Activated naive CD8-positive, alpha-beta T cell treated with anti-CD3 and anti-CD28 coated beads, Interleukin-2, amount 50 U/mL, for 24 hours (primary cell): ENCODE measurements at places on chromosomes 4 and X.

- H3K4me3 ChIP-seq = no peak overlapping the region
- no peaks in the 10 kb centered on the region for H3K36me3 ChIP-seq
- H3K27ac ChIP-seq = no peak overlapping the region
These were observed 51.0 kb downstream of the AGA start for GRCh38 chr4:177391287-177391686.

DNA sequence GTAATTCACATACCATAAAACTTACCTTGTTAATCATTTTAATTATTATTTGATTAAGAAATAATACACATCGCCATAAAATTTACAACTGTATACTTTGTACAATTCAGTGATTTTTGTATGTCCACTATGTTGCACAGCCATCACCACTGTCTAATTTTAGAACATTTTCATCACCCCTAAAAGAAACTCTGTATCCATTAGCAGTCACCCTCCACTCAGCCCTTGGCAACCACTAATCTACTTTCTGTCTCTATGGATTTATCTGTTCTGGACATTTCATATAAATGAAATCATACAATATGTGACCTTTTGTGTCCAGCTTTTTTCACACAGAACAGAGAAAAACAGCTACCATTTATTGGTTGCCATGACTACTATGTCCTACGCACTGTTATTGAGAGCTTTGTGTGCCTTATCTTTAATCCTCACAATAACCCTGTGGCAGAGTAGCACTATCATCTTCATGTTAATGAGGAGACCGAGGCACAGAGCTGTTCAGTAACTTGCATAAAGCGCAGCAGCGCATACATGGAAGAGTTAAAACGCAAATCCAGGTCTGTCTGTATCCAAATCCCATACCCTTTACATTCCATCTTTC, 64.6 kb upstream of the PAGE1 start:
- H3K4me1 ChIP-seq = no peaks in the 10 kb centered on the region
- peaks cover 2% of the 10 kb centered on the region for H3K27me3 ChIP-seq
- no peak for DNase-seq
- H3K36me3 ChIP-seq = no peaks in the 10 kb centered on the region
- no peak overlapping the region for H3K4me3 ChIP-seq

DNA sequence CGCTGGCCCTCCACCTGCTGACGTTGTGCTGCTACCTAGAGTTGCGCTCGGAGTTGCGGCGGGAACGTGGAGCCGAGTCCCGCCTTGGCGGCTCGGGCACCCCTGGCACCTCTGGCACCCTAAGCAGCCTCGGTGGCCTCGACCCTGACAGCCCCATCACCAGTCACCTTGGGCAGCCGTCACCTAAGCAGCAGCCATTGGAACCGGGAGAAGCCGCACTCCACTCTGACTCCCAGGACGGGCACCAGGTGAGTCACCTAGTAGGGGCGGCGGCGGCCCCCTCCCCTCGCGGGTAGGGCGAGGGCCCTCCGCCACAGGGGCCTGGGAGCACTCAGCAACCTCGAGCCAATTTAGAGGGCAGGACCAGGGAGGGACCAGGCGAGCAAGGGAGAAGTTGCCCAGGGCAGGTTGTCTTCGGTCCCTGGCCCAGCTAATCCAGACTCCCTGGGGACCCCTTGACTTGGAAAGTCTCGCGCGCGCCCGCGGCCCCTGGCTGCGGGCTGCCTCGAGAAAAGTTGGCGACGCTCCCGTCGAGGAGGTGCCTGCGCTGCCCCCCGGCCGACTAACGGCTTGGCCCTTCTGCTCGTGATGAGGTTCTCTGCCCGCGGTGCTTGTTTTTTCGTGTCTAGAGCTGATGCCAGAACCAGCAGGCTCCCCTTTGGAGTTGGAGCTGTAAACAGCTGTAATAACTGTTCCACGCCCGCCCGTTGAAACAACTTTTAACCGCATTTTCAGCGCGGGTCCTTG, 717 bp downstream of the EDA start:
- peaks cover 14% of the 10 kb centered on the region for H3K27me3 ChIP-seq
- no peak overlapping the region for H3K27ac ChIP-seq
- peak overlapping the region; percentile 71 for H3K4me3 ChIP-seq

DNA sequence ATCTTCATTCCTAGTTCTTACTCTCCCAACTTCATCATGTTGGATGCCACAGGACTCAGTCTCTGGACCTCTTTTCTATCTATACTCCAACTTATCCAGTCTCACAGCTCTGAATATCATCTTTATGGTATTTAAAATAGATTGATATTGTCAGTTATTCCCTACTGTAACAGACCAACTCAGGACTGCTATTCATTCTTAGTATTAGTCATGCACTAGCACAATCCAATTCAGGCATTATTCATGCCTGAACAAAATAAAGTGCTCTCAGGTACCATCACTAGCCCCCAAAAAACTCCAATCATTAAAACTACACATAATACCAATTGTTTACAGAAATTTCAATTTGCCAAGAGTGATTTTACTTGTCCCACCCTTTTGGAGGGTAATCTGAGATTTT, 37.7 kb downstream of the FRYL start:
- no peak for DNase-seq
- H3K4me3 ChIP-seq = no peak overlapping the region
- no peaks in the 10 kb centered on the region for H3K27me3 ChIP-seq
- H3K4me1 ChIP-seq = peaks cover 78% of the 10 kb centered on the region

GRCh38 chrX:119759248-119759766, 919 bp downstream of the SOWAHD start:
- no peaks in the 10 kb centered on the region for H3K36me3 ChIP-seq
- peaks cover 45% of the 10 kb centered on the region for H3K4me1 ChIP-seq
- DNase-seq = no peak

DNA sequence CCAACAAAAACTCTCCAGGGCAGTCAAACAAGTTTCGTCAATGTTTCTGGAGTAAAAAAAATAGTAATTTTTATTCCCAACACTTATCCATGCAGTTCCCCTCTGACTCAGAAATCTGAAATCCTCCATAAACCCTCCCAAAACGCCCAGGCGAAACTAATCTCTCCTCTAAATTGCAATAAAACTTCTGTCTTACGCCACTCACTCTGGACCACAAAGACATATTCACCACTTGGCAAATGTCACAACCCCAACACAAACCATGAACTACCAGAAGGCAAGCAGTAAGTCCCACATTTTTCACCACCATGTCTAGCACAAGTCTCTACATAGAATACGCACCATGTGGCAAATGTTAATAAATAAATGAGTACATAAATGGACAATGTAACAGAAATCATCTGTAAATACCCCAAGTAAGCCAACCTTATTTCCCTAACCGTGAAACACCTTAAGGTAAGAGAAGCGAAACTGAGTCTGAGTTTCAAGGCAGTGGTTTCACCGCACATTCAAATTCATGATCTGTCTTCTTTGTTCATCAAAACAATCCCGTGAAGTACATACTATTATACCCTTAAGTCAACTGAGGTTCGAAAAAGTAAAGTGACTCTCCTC, 1.6 kb downstream of the PAPSS1 start:
- H3K27ac ChIP-seq = no peak overlapping the region
- no peak for DNase-seq
- no peaks in the 10 kb centered on the region for H3K27me3 ChIP-seq
- H3K4me1 ChIP-seq = peaks cover 33% of the 10 kb centered on the region

- H3K4me3 ChIP-seq = no peak overlapping the region
- no peaks in the 10 kb centered on the region for H3K36me3 ChIP-seq
- peak overlapping the region; percentile 53 for H3K27ac ChIP-seq
- no peak for DNase-seq
- no peaks in the 10 kb centered on the region for H3K27me3 ChIP-seq
These were observed 31.2 kb upstream of the TSPAN5 start for GRCh38 chr4:98689507-98690174.

GRCh38 chr4:35516102-35516501, 728.2 kb downstream of the ARAP2 start:
- DNase-seq = no peak
- no peak overlapping the region for H3K4me3 ChIP-seq
- H3K4me1 ChIP-seq = no peaks in the 10 kb centered on the region
- no peaks in the 10 kb centered on the region for H3K36me3 ChIP-seq
- H3K27me3 ChIP-seq = no peaks in the 10 kb centered on the region
- no peak overlapping the region for H3K27ac ChIP-seq

DNA sequence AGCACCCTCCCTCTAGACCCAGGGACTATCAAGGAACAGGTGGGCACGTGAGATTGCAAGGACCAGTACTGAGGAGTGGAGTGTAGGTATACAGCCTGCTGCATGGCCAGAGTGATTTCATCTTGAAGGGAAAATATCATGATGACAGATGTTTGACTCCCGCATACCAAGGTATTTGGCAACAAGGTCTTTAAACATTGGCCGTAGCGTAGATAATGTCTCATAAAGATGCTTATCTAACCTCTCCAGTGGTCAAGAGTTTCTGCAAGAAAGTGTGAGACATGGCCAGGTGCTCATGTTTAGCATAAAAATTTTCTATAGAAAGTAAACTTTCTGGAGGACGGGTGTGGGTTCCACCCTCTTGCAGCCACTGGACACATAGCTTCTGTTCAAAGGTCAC, 18.7 kb upstream of the ZNF630 start:
- no peak for DNase-seq
- no peaks in the 10 kb centered on the region for H3K4me1 ChIP-seq
- no peaks in the 10 kb centered on the region for H3K27me3 ChIP-seq
- H3K4me3 ChIP-seq = no peak overlapping the region
- no peaks in the 10 kb centered on the region for H3K36me3 ChIP-seq

DNA sequence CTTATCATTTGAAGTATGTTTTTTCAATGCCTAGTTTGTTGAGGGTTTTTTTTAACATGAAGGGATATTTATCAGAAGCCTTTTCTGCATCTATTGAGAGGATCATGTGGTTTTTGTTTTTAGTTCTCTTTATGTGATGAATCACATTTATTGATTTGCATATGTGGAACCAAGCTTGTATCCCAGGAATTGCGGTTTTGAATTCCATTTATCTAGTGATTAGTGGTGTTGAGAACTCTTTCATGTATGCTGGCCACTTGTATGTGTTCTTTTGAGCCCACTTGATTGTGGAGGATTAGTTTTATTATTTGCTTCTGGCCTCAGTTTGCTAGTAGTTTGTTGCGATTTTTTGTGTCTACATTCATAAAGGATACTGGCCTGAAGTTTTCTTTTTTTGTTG, 85.0 kb upstream of the CNKSR2 start:
- no peaks in the 10 kb centered on the region for H3K4me1 ChIP-seq
- H3K27ac ChIP-seq = no peak overlapping the region

- DNase-seq = peak; percentile 28
- H3K27ac ChIP-seq = no peak within 1 kb of the TSS
- peaks cover 26% of the 10 kb centered on the region for H3K4me1 ChIP-seq
- peak within 1 kb of the TSS; percentile 66 for H3K4me3 ChIP-seq
These were observed at the start of gene PLCXD1 for GRCh38 chrX:281166-281999. TSS of gene PLCXD1 (plus strand) at chrX:281381. CDS start at chrX:284188, 2,807 bp downstream.

GRCh38 chr4:154741922-154742850, 1.6 kb upstream of the LRAT start:
- H3K4me3 ChIP-seq = peak overlapping the region; percentile 2
- H3K27ac ChIP-seq = no peak overlapping the region
- peaks cover 1% of the 10 kb centered on the region for H3K36me3 ChIP-seq
- peaks cover 17% of the 10 kb centered on the region for H3K4me1 ChIP-seq
- peak; percentile 2 for DNase-seq

GRCh38 chrX:135421932-135422809, at the start of gene SMIM10L2A:
TSS of gene SMIM10L2A (plus strand) at chrX:135421944. CDS start at chrX:135422132, 188 bp downstream.
- no peak for DNase-seq
- H3K27me3 ChIP-seq = peaks cover 2% of the 10 kb centered on the region
- peaks cover 6% of the 10 kb centered on the region for H3K4me1 ChIP-seq
- no peaks in the 10 kb centered on the region for H3K36me3 ChIP-seq
- peak within 1 kb of the TSS; percentile 39 for H3K27ac ChIP-seq

GRCh38 chrX:39261446-39262147, 460.3 kb downstream of the MID1IP1 start:
- peak overlapping the region; percentile 91 for H3K27ac ChIP-seq

GRCh38 chrX:21929209-21929608, 11.3 kb upstream of the SMS start:
- H3K27ac ChIP-seq = peak overlapping the region; percentile 83
- no peak overlapping the region for H3K4me3 ChIP-seq
- H3K36me3 ChIP-seq = no peaks in the 10 kb centered on the region

DNA sequence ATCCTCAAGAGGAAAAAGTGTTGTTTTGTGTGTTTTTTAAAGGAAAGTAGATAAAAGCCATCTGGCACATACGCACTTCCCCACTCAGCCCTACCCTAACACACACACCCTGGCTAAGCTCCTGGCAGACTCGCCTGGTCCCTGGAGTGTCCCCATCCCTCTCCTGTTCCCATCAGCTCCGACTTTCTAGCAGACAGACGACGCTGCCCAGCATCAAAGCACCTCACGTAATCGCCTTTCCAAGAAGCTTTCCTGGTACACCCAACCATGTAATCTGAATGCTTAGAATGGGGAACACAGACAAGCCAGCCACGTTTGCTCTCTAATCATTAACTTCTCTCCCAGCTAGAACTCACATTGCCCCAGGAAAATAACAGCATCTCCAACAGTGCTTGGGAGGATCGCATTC, 116.2 kb downstream of the AFAP1 start:
- H3K27me3 ChIP-seq = no peaks in the 10 kb centered on the region
- peaks cover 20% of the 10 kb centered on the region for H3K4me1 ChIP-seq

- peaks cover 47% of the 10 kb centered on the region for H3K4me1 ChIP-seq
- H3K27me3 ChIP-seq = peaks cover 2% of the 10 kb centered on the region
- peaks cover 2% of the 10 kb centered on the region for H3K36me3 ChIP-seq
- peak overlapping the region; percentile 4 for H3K4me3 ChIP-seq
These were observed 185.8 kb upstream of the RPS6KA3 start for GRCh38 chrX:20452487-20452886.

DNA sequence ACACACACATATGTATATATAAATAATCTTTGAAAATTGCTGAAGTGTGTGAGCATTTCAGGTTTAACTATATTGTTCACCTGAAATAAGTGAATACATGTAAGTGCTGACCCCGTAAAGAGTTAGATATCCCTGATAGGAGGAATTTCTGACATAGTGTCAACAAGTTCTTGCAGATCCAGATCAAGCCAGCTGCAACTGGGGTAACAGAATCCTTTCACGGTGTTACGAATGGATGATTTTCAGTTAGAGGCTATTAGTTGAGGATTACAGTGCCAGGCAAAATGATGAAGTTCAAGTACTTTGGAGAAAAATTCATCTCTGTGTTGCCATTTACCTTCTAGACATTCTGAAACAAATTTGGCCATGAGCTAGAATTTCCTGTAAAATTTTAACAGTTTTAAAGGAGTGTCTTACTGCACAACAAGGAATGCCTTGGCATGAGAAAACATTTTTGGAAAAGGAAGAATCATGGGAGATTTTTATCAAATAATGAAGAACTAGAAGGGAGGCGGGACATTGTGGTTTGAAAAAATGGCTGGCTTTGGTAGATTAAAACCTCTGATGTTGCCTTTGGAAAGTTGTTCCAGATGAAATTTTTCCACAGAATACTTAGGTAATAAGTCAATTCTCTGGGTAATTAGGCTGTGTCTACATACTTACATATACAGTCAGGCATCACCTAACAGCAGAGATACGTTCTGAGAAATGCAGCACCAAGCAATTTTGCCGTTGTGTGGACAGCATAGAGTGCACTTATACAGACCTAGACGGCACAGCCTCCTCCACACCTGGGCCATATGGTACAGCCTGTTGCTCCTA, 84.4 kb upstream of the FAT1 start:
- no peaks in the 10 kb centered on the region for H3K4me1 ChIP-seq
- no peak overlapping the region for H3K4me3 ChIP-seq
- no peak for DNase-seq
- H3K36me3 ChIP-seq = no peaks in the 10 kb centered on the region
